ENCODE measurements at places on chromosomes 16 and 17.

DNA sequence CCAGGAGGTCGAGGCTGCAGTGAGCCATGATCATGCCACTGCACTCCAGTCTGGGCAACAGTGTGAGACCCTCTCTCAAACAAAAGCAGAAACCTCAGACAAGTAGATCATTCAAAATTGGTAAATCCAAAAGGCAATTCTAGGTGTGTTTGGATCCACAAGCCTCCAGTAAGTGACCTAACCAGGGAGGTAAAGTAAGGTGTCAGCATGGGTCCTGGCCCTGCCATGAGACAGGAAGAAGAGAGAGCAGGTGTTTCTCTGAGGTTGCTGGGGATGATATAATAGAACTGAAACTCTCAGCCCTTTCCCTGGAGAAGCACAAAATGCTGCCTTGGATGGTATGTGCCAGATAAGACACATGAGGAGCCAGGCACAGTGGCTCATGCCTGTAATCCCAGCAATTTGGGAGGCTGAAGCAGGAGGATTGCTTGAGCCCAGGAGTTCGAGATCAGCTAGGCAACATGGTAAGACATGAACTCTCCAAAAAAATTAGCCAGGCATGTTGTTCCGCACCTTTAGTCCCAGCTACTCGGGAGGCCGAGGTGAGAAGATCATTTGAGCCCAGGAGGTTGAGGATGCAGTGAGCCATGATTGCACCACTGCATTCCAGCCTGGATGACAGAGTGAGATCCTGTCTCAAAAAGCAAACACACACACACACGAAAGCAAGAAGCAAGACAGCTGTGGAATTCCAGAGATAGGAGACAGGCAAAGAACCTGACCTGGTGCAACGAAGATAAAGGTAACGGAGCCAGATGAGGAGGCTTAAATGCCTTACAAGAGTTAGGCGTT is 6.5 kb downstream of the TM4SF5 start:
- no peak for DNase-seq

DNA sequence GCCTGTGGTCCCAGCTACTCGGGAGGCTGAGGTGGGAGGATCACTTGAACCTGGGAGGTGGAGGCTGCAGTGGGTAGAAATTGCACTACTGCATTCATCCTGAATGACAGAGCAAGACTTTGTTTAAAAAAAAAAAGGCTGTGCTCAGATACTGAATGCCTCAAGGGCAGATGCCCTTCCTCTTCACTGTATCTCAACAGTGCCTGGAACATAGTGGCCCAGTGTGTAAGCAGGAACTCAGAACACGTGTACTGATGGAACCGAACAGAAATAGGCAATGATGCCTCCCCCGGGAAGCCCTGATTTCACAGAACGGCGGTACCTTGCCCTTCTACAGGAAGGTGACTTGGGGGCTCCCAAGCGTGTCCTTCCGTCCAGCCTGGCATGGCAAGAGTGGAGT is 46.8 kb downstream of the PLXDC1 start:
- DNase-seq = no peak

DNA sequence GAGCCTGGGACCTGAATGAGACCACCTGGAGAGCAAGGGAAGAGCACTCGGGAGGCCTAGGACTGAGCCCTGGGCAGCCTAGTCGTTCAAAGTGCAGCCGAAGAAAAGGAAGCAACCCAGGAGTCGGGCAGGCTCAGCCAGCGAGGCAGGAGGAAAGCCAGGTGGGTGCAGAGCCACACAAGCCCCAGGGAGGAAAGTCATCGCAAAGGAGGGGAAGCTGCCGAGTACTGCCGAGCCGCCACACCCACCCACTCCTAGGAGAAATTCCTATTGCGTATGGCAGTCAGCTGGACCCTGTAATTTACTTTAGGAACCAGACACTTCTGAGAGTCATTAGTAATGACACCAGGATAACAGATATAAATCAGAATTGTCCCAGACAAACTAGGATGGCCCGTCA is 187.6 kb downstream of the KATNIP start:
- no peak for DNase-seq

DNA sequence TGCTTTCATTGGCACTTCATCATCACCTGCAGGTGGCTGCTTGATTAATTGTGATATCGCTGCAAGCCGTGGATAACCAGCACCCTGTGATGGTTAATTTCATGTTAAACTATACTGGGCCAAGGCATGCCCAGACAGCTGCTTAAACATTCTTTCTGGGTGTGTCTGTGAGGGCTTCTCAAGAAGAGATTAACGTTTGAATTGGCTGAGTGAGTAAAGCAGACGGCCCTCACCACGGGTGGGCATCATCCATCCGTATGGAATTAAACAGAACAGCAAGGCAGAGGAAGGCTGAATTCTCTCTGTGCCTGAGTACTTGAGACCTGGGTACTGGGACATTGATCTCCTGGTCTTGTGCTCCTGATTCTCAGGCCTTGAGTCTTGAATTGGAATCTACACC is 7.1 kb upstream of the ZNF213 start:
- DNase-seq = no peak

DNA sequence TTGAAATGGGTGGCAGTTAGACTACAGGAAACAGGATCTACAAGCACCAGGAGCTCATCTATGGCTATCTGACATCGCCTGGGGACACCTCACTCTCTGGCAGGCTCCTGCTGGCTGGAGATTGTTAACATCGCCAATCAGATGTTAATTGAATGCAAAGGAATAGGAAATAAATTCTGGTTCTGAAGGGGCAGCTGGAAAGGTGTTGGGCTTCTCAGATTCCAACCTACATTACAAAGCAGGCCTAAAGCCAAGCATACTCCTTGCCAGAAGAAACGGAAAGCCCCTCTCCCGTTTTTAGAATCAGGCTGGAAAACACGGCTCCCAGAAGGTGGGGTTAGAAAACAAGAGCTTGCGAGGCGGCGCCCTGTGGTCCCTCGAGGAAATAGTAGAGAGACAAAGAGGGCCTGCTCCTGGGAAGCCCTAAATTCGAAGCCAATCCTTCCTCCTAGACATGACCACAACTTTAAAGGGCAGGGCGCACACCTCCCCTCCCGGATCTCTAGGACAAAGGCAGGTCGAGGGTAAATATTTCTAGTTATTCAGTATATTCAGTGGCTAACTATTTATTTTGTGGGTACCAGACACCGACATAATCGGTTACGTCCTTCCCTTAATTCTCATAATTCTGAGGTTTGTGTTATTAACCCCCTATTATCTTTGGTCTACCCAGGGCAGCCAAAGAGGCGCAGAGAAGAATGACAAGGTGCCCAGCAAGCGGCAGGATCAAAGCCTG is 763 bp upstream of the TOM1L1 start:
- DNase-seq = no peak

DNA sequence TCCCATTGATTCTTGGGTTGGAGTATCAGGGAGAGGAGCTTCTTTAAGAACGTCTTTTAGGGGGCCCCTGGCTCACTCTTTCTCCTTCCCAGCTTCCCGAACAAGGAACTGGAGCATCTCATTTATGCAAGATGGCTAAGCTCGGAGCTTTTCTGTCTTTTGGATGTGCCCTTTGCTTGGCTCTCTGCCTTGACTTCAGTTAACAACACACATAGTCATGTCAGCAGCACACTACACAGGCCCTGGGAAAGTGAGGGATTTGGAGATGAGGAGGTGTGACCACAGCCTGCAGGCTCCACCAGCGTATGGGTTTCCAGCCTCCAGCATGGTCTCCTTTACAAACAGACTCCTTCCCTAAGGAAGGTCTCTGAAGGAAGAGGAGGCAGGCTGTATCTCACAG is 310.4 kb downstream of the SNX29 start:
- no peak for DNase-seq

GRCh38 chr16:78045865-78046581 is 23.7 kb downstream of the CLEC3A start:
- DNase-seq = peak; percentile 13

GRCh38 chr16:31087481-31087880 is 1.3 kb downstream of the PRSS53 start:
- no peak for DNase-seq

- DNase-seq = no peak
Observed at GRCh38 chr17:20073055-20073979, 64.2 kb downstream of the SPECC1 start.

- DNase-seq = peak; percentile 84
Observed at GRCh38 chr16:72480911-72481310, 309.0 kb upstream of the PMFBP1 start.

- no peak for DNase-seq
Observed at GRCh38 chr17:31492880-31493655, 101.6 kb downstream of the RAB11FIP4 start.

- DNase-seq = no peak
Observed at GRCh38 chr17:72967977-72968585, 124.4 kb downstream of the SLC39A11 start.

DNA sequence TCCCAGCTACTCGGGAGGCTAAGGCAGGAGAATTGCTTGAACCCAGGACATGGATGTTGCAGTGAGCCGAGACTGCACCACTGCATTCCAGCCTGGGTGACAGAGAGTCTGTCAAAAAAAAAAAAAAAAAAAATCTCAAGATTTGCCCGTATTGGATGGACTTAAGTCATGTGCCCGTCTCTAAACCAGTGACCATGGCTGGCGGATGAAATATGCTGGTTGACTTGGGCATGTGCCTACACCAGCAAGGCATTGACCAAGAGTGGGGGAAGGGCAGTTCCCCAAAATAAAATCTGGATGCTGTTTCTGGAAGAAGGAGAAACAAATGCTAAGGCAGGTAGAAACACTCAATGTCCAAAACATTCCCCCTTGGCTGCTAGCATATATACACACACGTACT is 21.5 kb upstream of the COL1A1 start:
- DNase-seq = no peak

DNA sequence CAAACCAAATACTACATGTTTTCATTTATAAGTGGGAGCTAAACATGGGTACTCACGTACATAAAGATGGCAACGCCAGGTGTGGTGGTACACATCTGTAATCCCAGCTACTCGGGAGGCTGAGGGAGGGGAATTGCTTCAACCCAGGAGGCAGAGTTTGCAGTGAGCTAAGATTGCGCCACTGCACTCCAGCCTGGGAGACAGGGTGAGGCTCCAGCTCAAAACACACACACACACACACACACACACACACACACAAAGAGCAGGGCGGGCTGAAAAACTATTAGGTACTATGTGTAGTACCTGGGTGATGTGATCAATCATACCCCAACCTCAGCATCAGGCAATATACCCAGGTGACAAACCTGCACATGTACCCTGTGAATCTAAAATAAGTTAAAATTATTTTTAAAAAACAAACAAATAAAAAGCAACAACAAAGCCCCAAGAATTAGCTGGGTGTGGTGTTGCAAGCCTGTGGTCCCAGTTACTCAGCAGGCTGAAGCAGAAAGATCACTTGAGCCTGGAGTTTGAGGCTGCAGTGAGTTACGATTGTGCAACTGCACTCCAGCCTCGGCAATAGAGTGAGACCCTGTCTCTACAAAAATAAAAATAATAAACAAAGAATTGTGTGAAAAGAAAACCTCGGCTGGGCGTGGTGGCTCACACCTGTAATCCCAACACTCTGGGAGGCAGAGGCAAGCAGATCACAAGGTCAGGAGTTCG is 11.9 kb upstream of the FAAP100 start:
- no peak for DNase-seq
